Parietal lobe (tissue), 2 donors: ENCODE measurements at places on chromosomes 3 and 15. TPM values are rescaled to one million over a fixed set of nuclear protein-coding genes. Genes with fewer than 3 reads are reported as not detected.

Gene BCHE
- total RNA-seq: 14.1 TPM

Gene SIN3A
- total RNA-seq: 58.5 TPM

Gene WDR93
- 0.63 TPM for total RNA-seq

Gene CASR
- total RNA-seq: 0.31 TPM

Gene RARRES1
- 2.5 TPM for total RNA-seq

Gene CHRNA7
- total RNA-seq: 8.8 TPM

Gene CPNE9
- 0.31 TPM for total RNA-seq

Gene GABRB3
- total RNA-seq: 135 TPM

Gene CIB1
- 4.7 TPM for total RNA-seq

Gene CHCHD6
- 49.5 TPM for total RNA-seq

Gene SLC24A5
- total RNA-seq: not detected

Gene TFDP2
- total RNA-seq: 98.3 TPM

Gene EFL1
- total RNA-seq: 42.3 TPM

Gene SHC4
- total RNA-seq: 7.2 TPM

Gene SLC12A1
- 2.2 TPM for total RNA-seq

Gene TM6SF1
- 15.0 TPM for total RNA-seq

Gene KY
- total RNA-seq: 0.94 TPM

Gene CPEB1
- 4.7 TPM for total RNA-seq

Gene SNTN
- total RNA-seq: not detected

Gene RFC4
- 37.6 TPM for total RNA-seq

Gene TICRR
- 6.6 TPM for total RNA-seq

Gene INKA1
- 13.5 TPM for total RNA-seq

Gene PARP15
- total RNA-seq: under 0.01 TPM

Gene SLITRK3
- total RNA-seq: 4.7 TPM

Gene FOXB1
- total RNA-seq: not detected

Gene CPNE4
- 12.2 TPM for total RNA-seq

Gene ISLR2
- 186 TPM for total RNA-seq

Gene DNAJA4
- total RNA-seq: 50.1 TPM

Gene MORC1
- not detected for total RNA-seq

Gene WDR72
- 0.31 TPM for total RNA-seq

Gene CAMK2N2
- 3.4 TPM for total RNA-seq

Gene PPM1L
- total RNA-seq: 106 TPM

Gene SOX14
- total RNA-seq: not detected

Gene NANOGP8
- total RNA-seq: not detected
